ENCODE measurements at places on chromosomes 1 and 21.
A peak's percentile ranks its signal among the peaks of the same experiment; 100 is the strongest.

DNA sequence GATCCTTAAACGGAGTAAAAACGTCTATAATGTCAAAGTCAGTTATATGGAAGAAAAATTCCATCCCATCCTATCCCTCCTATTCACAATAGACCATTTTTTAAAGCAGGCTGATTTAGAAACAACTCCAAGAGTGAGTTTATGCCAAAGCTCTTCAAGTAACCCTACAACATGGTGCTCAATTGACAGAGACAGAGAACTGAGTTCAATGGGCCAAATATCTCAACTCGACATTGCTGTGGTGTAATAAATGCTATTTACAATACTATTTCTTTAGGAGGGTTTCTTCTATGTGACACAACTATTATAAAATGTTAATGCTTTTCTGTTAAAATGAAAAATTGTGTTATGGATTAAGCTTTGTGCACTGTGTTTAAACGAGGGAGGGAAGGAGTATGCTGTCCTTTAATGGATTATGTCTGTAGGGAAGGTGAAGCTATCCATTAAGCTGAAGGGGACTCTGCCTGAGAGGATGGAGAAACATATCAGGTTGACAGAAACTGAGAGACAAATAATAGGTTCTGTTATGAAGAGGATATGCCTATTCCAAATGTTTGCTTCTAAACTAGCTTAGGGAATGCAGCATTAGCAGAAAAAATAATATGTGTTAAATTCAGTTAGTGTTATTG is 362.5 kb upstream of the CHRM3 start:
- DNase-seq = no peak

DNA sequence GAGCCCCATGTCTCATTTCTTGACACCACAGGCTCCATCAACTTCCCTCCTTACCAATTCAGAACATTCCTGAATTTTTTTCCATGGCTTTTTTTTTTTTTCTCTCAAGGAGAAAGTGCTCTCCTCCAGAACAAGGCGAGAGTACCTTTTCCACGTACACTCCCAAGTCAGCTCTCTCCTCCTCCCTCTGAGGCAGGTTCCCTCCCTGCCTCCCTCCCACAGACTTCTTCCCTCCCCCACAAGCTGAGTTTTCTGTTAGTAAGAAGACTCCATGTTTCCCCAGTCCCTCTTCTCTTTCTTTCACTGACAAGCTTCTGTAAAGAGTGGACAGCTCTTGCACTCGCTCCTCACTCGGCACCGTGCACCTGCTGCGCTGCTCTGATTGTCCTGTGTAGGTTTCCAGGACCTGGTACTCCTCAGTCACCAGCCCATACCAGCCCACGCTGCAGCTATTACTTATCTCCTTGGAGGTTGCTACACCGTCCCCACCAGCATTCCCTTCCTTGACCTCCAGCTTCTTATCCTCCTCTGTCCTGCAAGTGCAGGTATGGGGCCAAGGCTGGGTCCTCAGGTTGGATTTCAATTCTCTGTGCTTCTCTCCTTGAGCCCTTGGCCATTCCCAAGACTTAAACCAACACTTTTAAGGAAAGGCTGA is 3.8 kb downstream of the TRAF5 start:
- no peak for DNase-seq

DNA sequence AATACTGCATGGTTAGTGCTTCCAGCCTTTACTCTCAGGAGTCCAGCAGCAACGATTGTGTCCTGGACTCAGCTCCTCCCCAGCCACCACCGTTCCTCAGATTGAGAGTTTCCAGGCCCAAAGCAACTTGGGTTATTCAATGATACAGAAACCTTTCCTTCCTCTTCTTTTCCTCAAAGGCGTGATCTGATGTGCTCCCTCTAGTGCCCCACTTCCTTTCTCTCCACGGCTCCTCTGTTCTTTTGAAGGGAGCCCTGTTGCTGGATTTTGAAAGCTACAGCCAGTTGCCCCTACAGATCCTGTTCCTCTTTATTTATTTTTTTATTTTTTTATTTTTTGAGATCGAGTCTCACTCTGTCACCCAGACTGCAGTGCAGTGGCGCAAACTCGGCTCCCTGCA is 14.1 kb downstream of the CRP start:
- no peak for DNase-seq

- DNase-seq = no peak
Observed at GRCh38 chr1:20439282-20439681, 46.7 kb downstream of the CAMK2N1 start.

- no peak for DNase-seq
Observed at GRCh38 chr1:38773483-38773882, 86.1 kb downstream of the RRAGC start.

- no peak for DNase-seq
Observed at GRCh38 chr1:36160388-36160948, 4.5 kb downstream of the MAP7D1 start.

GRCh38 chr1:245684571-245684970 is 529.8 kb downstream of the KIF26B start:
- DNase-seq = no peak

- DNase-seq = peak; percentile 7
Observed at GRCh38 chr1:202376247-202376646, 27.7 kb downstream of the PPP1R12B start.

- DNase-seq = no peak
Observed at GRCh38 chr1:236687273-236687672, 974 bp downstream of the ACTN2 start.

DNA sequence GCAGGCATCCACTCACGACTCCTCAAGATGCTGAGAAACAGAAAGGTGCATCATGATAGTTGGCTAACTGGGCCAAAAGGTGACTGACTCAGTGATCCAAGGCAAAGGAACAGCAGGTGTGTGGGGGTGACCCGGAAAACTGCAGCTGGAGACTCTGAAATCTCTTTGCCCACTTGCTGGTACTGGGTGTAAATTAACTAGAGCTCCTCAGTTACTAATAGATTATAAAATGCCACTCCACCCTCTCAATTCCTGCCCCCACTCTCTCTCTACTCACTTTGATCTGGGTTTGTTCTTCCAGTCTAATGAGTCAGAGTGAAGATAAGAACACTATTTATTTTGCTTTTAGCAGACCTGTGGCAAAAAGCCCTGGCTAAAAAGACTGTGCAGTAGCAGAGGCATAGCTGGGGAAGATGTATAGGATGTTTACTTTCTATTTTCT is 7.2 kb upstream of the PIGC start:
- DNase-seq = peak; percentile 39

DNA sequence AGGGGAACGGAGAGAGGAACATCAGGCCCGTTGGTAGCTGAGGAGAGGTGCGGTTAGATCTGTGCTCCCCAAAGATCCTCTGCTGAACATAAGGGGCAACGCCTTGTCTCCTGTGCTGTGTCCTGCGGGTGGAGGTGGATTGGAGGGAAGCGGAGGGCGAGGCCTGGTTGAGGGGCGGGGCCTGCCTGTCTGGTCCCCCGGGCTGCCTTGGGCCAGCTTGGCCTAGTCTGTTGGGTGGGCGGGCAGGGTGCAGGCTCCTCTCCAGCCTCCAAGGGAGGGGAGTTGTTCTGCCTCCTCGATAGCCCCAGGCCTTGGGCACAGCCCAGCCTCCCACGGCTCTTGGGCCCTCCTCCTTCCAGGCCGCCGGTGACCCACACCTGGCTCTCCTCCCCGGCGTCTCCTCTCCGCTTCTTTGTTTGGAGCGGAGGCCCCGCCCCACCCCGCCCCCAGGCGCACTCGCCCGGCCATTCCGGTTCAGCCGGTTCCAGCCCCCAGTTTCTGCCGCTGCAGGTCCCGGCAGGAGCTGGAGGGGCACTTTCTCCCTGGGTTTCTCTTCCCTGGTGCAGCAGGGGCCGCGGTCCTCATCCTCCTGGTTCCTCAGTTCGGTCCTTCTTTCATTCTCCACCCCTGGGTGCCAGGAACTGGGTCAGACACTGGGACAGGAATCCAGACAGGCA is 19.4 kb downstream of the PTPRF start:
- no peak for DNase-seq

GRCh38 chr1:202016022-202016810 is 5.8 kb downstream of the ELF3 start:
- peak; percentile 45 for DNase-seq

DNA sequence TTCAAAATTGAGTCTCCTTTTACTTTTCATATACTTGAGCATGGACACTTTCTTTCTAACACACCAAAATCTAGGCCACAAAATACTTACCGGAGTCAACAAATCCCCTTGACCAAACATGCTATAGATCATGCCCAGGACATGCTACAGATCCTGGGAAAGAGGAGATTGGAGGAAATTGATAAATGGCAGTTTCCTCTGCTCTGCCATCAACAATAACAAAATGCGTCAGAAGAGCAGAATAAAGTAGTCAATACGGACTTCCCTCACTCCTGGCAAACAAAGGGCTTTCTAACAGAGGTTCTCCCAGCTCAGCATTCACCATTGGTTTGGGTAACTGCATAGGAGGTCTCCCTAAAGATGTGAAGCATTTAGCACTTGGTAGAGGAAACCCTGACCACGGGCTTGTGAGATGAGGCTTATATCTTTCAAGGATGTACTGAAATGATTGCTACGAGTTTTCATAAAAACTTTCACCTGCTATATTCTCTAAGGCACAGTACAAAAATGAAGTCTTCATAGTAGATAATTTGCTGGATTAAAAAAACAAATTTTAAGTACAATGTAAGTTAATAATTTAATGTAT is 283.8 kb upstream of the RUNX1 start:
- no peak for DNase-seq

DNA sequence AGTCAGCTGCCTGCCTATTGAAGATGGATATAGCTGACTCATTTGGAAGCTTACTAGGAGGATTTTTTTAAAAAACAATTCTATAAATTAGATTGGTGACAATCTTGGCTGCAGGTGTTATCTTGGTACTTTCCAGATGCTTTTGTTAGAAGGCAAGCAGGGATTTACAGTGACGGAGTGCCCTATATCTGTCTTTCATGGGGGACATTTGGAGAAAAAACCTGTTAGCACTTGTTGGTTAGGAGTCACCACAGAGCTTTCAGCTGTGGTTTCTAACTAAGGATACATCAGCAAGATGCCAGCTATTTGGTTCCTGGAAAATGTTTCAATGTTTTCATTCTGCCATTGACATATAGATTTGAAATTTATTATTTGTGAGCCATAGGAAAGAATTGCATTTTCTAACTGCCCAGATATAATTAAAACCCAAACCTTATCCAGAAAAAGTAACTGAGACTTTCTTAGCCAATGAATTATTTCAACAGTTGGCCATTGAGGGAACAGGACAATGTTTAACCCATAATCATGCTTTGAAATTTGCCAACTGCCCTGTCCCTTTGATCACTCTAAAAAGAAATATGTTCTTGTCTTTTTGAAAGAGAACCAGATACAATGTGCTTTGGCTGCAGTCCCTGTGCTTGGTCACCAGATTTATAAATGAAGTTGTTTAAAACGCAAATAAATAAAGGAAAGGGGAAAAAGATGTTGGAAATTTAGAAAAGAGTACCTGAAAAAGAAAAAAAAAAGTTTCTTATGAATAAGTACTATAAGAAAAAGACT is 761.0 kb upstream of the CXADR start:
- DNase-seq = no peak

GRCh38 chr21:37367703-37368540 is 1.3 kb downstream of the DYRK1A start:
- DNase-seq = peak; percentile 30

DNA sequence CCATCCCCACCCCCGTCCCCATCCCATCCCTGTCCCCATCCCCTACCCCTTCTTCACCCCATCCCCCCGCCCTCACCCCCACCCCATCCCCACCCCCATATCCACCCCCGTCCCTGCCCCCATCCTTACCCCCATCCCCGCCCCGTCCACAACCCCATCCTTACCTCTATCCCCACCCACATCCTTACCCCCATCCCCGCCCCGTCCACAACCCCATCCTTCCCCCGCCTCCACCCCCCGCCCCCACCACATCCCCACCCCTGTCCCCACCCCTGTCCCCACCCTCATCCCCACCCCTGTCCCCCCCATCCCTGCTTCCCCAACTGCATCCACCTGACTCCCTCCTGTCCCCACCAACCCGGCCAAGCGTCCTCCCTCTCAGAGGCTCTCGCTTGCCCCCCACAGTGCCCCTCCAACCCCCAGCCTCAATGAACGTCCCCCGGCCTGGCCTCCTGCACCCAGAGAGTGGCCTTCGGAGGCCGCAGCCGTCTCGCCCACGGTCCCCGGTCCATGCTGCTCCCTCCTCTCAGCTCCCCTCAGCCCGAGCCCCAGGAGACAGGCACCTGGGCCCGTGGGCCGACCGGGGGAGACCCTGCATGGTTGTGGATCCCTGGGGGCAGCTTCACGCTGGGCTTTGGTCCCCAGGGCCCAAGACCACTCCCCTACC is 25.5 kb upstream of the C1orf159 start:
- no peak for DNase-seq

- no peak for DNase-seq
Observed at GRCh38 chr1:229066591-229066990, 204.3 kb upstream of the RAB4A start.

DNA sequence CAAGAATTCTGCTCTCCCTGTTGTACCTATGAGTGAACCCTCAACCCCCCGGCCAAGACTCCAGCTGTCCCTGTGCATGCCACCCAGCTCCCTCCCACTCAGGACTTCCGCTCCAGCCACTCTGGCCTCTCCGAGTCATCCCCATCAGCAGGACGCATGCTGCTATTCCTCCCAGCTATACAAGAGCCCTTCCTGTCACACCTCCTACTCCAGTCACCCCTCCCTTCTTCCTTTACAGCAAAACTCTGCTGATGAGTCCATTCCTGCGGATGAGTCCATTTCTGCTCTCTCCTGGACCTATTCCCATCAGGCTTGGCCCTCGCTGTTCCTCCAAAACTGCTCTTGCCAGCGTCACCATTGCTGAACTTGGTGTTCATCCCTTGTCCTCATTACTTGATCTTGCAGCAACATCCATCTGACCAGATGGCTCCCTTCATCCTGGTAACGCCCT is 42.2 kb downstream of the H3-3A start:
- DNase-seq = peak; percentile 52

DNA sequence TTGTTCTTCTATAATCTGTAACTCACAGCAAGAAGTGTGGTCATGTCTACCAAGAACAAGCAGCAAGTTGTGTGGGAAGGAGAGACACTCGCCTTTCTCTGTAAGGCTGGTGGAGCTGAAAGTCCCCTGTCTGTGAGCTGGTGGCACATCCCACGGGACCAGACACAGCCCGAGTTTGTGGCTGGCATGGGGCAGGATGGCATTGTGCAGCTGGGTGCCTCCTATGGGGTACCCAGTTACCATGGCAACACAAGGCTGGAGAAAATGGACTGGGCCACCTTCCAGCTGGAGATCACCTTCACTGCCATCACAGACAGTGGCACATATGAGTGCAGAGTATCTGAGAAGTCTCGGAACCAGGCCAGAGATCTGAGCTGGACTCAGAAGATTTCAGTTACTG is 15.5 kb downstream of the CD101 start:
- no peak for DNase-seq

GRCh38 chr1:245585252-245585959 is 430.6 kb downstream of the KIF26B start:
- DNase-seq = no peak

All from foreskin fibroblast (primary cell).